Fibroblast of upper back skin (primary cell): ENCODE measurements at places on chromosomes 4 and X.

DNA sequence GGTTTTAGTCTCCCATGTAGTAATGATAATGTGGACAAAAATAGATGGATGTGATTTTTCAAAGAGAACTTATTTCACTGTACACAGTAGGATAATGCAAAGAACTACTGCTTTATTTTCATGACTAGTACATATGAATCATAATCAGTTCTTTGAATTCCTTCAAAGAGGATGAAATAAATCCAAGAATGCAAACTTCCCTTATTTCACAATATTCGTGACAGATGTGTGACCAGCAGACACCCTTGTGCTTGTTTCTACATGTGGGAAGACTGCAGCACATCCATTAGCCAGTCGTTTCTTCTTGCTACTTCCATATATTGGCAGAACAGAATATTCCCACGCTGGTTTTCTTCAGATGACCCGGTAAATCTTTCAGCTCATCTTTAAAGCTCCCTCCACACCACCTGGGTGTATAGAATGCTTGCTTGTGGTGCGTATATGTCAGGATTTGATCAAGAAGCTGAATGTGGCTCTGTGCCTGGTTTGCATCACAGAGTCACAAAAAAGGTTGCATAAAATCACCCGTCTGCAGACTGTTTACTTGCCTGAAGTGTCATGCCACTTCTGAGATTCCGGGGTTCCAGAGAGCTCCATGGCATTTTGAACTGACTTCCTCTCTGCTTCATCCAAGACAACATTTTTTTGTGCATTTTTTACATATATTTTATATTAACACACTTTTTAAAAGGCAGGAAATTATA lies 47.7 kb upstream of the FAT4 start:
- DNase-seq, result peak; percentile 90

DNA sequence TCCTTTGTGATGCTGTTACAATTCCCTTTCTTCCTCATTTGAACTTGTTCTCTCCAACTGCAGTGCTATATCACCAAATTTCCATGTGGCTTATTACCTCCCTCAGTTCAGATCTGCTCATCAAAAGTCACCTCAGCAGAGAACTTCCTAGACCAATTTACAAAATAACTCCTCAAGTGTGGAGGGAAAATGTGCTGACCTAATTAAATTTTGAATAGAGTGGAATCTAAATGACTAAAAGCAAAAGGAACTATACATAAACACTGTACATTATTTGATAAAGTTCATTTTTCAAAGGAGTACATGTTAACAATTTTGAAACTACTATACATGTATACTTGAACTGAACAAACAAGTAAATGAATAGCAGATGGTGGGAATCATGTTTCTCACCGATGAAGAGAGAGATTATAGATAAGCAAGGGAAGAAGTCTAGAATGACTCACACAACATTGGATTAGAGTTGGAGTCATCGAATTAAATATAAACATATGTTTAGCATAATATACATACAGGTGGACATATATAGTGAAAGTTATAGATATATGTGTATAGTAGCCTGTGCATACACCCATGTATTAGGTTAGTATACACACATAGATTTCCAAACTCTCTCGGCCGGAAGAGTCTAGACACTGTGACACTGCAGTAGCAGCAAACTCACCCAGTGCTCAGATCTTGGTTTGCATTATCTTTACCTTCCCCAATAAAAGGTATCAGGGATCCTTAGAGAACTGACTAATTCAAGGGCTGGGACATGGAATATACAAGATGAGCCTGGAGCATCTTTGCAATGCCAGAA lies 318.7 kb downstream of the PCDH18 start:
- peak; percentile 75 for DNase-seq

DNA sequence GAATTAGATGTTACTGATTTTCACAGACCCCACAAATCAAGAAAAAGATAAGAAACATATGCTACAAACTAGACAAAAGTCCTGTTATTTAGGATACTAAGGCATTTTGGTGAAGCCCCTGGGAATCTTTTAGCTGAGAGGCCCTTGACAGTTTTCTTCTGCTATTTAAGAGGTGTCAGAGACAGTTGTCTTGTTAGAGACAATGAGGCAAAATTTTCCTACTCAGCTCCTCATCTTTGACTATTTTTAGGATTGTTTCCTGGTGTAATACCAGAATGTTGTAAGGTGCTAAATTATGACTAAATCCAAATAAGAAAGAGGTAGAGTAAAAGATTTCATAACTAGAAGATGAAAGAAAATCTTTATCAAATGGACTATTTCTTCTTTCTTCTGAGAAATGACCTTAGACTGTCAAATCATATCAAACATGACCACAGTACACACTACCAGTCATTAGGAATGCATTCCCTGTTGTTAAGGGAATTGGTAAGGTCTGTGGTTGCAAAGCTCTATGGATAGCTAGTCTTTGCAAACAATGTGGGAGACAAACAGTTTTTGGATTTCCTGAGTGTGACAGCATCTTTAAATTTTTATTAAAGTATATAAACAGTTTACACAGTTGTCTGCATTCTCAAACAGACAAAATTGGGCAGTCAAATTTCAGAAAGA lies 926.1 kb downstream of the ADGRL3 start:
- DNase-seq, result no peak

DNA sequence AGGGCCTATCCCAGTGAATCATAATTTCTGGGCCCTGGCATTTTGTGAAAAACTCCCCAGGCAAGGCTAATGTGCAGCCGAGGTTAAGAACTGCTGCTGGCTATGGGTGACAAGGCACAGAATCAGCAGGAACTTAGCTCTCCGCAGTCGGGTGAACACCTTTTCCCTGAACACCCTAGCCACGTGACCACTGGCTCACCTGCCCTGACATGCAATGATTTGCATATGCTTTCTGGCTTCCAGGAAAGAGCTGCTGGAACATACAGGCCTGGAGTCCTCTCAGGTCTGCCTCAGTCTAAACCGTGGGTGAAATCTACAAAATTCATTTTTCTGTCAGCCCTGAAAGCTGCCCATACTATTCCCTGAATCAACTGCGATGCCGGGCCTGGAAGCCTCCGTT lies 56.6 kb downstream of the ZNF827 start:
- DNase-seq, result no peak

- peak; percentile 77 for DNase-seq
Measured at GRCh38 chr4:152784490-152785350, 5.0 kb downstream of the ARFIP1 start.

DNA sequence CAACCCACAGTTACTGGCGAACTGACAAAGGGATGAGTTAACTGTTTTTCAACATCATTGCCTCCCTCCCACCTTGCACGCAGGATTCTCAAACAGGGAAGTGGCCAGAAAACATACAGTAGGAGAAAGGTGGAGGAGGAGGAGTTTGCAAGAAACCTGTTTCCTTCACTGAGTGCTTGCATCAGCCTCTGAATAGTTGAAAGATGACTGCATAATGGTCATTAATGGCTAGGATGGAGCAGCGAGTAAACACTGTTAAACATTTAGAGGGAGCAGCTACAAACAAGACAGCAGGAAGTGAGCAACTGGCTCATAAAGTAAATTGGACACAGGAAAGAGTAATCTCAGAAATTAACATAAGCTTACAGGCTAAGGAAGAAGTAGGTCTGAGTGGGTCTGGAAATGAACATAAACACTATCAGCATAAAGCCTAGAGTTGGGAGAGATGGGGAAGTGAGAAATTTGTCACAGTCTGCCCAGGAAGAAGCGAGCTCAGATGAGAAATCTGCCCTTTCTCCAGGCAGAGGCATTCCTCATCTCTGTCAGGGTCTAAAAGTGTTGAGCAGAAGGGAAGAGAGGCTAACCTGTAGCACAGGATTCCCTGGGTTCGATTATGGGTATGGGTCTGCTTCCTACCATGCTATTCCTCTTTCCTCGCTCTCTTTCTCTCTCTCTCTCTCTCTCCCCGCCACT lies 38.6 kb downstream of the TRPC5OS start:
- no peak for DNase-seq
